NCI-H1092 treated with DMSO at 0.1 percent for 48 hours (cell line): ENCODE measurements at places on chromosomes 11 and 22.

- DNase-seq = no peak
Observed at GRCh38 chr11:78857688-78858087, 283.0 kb upstream of the NARS2 start.

GRCh38 chr11:13896981-13897353, 65.6 kb upstream of the SPON1 start:
- no peak for DNase-seq

DNA sequence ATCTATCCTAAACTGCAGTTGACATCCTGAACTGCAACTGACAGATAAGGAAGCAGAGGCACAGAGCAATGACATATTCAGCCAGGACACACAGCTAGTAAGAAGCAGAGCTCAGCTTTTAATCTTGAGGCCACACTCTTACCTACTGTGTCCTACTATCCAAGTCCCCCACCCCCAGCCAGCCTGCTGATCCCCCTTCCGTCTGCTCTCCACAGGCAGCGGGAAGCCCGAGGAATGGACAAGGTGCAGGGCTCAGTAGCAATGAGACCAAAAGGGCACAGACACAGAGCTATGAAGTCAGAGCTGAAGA, 4.3 kb downstream of the POLR3H start:
- no peak for DNase-seq

DNA sequence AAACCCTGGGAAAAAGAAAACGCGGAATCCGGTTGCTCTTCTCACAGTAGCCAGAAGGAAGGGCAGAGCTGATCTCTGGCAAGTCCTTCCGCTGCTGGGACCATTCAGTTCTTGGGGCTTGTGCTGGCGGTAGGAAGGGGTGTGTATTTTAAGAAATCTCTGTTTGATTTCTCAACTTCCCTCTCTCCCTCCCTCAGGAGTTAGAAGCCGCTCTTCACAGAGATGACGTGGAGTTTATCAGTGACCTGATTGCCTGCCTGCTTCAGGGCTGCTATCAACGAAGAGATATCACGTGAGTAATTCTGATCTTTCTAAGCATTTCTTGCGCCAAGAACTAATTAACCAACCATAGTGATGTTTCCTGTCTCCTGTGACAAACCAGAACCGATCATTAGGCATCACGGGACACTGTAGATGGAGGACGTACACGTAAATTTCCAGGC, 85.9 kb upstream of the SLC25A18 start:
- peak; percentile 31 for DNase-seq

DNA sequence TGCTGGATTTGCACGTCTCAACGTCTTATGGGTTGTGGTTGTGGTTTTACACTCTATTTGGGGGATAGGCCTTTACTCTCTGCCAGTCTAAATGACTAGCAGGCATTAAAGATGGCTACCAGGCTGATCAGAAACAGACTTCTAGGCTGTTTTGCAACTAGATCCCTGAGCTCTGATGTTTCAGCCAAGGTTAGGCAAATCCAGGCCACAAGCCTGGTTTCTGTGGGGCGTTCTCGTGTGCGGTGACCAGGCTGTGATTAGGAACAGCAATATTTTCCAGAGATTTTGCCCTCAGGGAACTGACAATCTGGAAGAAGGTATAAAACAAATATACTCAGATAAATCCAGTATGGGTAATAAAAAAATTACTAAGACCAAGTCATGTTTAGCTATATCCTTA, 502.4 kb downstream of the INSC start:
- no peak for DNase-seq

GRCh38 chr11:2298131-2298794, 3.5 kb downstream of the C11orf21 start:
- DNase-seq = no peak

- DNase-seq = no peak
Observed at GRCh38 chr22:35735542-35735941, 17.9 kb downstream of the APOL5 start.

DNA sequence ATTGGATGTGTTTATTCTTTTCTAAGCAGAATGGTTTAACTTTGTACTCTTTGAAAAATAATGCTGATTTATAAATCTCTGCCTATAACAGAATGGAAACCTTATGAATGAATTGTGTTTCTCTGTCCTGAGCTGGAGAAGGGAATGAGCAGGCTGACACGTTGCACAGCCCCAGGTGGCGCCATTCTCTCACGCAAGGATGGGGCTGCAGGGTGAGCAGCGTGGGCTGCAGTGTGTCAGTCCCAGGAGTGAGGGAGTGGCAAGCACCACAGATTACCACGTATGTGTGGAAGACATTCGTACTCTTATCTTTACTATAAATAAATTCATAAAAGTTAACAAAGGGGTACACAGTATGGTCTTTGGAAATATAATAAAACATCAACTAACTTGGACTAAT, 33.4 kb downstream of the FDX1 start:
- DNase-seq = peak; percentile 58

DNA sequence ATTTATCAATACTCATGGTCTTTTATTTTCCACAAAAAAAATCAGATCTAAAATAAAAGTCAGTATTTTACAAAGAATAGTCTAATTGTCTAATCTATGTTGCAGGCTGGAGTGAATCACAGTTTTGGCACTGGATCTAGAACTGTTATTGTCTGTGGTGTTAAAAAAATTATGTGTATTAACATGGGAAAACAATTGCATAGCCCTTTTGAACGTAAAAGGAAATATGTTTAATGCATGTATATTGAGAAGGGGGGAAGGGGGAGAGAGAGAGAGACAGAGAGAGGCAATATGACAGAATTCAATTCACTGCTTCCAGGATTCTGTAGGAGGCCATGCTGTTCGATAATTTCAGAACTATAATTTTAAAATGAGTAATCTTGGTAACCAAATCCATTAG, 324.9 kb upstream of the CCDC90B start:
- DNase-seq = no peak

- no peak for DNase-seq
Observed at GRCh38 chr11:122107566-122107965, 8.4 kb downstream of the BLID start.

DNA sequence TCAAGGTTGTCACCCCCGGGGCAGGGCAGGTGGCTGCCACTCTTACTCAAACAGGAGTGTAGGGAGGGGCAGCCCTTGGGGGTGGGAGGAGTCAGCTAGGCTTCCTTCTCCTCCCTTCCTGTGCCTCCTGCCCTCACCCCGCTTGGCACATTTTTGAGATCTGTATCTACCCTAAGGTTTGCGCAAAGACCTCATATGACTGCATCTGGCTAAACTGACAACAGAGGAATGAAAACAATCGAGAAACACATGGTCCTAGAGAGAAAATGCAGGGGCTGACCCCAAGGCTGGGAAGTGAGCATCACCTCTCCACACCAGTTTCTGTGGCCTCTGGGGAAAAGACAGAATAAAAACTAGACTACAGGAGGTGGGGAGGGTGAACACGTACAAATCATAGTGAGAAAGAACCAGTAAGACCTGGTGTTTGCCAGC, 28.1 kb downstream of the IGSF9B start:
- DNase-seq = no peak
